ENCODE measurements at places on chromosomes 6 and 20.
A peak's percentile ranks its signal among the peaks of the same experiment; 100 is the strongest.

DNA sequence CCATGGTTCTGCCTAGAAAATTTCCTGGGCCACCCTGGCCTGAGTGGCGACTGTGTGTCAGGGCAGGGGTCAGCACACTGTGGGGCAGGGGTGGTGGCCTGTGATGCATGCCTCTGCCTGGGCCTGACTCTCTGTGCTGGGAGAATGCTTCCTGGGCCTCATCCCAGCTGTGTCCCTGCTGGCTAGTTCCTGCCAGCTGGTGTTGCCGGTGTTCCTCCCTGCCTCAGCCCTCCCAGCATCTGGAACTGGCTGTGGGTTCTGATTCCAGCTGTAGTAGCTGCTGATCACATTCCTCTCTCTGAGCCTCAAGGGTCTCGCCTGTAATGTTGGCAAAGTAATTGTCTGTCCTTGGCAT lies 101.5 kb downstream of the SYCP2 start:
- no peak for DNase-seq

GRCh38 chr6:169977434-169978265 lies 226.2 kb downstream of the ERMARD start:
- no peak for DNase-seq

DNA sequence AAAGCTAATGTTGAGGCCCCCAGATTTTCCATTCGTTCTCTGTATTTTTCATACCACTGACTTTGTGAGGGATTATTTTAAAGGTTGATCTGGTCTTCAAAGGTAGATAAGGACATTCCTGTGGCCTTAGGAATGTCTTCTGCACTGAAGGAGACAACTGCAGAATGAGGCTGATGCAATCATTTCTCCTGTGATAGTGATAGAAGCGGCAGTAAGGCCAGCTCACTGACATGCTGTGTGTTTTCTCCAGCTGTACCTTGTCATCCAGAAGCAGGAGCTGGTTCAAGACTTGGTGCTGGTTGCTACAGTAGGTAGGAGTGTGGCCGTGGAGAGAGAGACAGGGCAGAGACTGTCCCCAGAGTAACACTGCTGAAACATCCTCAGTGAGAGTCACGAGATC lies 53.8 kb downstream of the DCBLD1 start:
- no peak for DNase-seq

DNA sequence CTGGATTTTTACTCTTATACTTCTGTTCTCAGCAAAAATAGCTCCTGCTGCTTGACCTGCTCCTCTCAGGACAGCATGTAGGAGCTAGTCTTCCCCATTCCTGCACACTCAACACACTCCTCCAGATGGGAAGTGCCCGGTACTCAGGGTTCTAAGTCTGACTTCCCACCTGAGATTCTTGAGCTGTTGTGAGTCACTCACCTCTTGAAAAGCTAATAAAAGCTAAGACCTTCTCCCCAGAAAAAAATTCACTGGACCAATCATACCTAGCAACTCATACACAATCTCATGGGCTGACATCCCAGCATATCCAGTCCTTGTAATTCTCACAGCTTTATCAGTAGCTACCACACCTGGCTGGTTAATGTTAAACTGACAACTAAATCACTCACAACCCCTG lies 53.5 kb downstream of the TRPC4AP start:
- no peak for DNase-seq

DNA sequence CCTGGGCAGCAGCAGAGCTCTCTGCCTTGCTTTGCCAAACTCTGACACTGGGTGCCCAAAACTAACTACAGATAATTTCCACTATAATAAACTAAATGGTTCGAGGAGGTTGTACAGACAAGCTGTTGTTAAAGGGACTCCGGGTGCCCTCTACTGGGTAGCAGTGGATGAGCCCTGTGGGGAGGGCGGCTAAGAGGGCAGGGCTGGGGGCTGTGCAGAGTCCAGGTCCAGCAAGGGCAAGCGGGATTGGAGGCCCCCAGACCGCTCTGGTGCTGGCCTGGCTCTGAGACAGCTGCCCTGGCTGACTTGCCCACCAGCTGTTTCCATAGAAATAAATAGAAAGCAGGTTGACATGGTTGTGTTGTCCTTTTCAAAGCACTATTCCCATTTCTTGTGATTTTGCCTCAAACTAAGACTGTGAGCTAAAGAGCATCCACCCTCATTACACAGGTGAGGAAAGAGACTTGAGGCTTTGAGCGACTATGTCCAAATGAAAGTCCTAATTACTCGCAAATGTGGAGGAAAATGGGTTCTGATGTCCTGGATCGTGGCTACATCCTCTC lies 167.6 kb upstream of the CST7 start:
- no peak for DNase-seq

GRCh38 chr6:17905611-17906592 lies 81.5 kb downstream of the KIF13A start:
- no peak for DNase-seq

DNA sequence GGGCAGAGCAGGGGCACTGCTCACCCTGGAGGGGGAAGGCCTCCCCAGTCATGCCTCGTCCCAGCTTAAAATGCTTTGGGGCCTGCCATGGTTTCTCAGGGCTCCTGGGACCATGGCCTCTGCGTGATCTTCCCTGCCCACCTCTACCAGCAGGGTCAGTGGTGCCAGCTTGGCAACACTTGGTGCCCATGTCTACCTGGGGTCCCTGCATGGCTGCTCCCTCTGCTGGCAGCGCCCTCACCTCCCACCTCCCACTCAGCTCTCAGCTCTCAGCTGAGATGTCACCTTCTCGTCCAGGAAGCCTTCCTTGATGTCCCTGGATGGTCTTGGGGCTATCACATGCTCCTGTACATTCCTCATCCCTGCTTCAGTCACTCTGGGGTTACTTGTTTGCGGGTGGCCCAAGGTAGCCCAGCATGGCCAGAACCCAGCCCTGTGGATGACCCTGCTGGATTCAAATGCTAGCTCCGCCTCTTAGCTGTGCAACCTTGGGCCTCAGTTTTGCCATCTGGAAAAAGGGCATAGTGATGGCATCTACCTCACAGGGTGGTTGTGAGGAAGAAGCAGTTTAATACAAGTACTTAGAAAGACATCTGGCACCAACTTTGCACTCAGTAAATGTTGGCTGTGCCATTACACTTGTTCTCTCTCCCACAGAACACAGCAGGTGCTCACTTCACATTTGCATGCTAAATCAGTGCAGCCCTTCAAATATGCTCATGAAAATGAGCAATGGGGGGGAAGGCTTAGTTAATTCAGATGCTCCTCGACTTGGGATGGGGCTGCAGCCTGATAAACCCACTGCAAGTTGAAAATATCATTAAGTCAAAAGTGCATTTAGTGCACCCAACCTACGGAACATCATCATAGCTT lies 53.5 kb upstream of the PTPN1 start:
- DNase-seq, result no peak

DNA sequence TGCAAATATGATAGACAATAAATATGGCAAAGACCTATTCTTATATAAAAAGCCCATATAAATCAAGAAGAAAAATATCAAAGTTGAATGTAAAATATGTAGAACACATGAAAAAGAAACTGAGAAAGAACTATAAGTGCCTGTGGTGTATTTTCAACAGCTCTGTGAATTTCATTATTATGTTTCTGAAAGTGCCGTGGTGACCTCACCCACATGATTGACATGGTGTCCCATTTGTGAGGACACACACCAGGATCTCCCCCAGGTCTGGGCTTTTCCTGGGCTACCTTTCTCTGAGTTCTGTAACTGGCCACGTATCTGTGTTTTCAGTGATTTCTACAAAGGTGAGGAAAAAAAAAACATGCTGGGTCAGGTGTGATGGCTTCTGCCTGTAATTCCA lies 86.7 kb downstream of the BMP6 start:
- DNase-seq, result no peak

GRCh38 chr6:38604700-38605099 lies 35.0 kb downstream of the BTBD9 start:
- no peak for DNase-seq

- DNase-seq, result no peak
These were observed 4.2 kb downstream of the CDYL start for GRCh38 chr6:4780360-4780812.

GRCh38 chr6:37324131-37325033 lies 29.4 kb upstream of the RNF8 start:
- DNase-seq, result no peak

DNA sequence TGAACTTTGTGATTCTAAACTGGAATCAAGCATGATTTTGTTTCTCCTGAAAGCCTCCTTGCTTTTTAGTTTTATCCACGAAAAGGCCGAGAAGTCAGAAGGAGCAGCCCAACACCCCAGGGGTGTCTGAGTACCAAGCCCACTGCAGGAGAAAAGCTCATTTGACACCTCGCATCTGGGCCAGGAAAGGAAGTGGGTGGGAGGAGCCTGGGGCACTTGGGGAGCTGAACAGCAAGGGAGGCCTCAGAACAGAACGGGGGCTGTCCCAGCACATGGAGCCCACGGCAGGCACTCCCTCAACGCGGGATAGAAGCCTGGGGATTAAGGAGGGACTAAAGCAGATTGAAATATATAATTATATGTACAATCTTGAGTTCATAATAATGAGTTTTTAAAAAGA lies 6.6 kb downstream of the KIF25 start:
- no peak for DNase-seq

- no peak for DNase-seq
These were observed 96.2 kb upstream of the VGLL2 start for GRCh38 chr6:117169064-117169665.

DNA sequence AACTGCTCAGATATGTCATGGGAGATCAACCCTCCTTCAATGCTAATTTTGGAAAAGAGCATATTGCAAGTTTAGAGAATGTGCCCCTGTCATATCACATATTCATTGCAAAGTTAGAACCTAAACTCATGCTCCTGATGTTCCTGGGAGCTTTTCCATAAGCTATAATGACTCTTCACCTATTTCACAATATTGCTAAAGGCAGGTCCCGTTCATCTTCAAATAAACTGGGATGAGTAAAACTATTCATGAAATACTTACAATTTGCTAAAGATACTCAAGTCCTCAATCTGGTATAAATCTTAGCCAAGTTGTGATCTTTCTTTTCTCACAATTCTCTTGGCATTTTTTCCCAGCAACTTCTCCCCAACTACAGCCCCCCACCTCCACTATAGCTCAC lies 121.7 kb upstream of the TNFAIP3 start:
- DNase-seq, result no peak

DNA sequence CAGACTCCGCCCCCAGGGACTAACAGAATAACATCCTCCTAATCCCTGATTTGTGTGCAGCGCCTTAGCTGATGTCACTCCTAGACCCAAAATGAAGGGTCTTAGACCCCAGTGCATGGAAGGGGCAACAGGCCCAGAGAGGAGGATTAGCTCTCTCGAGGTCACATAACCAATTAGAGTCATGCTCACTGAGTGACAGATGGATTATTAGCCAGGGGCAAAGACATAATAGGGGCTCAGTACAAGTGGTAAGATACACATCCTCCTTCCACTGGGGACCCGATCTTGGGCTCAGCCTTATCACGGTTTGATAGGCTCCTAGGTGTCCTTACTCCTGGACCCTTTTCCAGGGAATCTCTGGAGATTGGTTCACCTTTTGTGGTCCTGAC lies 858 bp downstream of the TP53INP2 start:
- no peak for DNase-seq

DNA sequence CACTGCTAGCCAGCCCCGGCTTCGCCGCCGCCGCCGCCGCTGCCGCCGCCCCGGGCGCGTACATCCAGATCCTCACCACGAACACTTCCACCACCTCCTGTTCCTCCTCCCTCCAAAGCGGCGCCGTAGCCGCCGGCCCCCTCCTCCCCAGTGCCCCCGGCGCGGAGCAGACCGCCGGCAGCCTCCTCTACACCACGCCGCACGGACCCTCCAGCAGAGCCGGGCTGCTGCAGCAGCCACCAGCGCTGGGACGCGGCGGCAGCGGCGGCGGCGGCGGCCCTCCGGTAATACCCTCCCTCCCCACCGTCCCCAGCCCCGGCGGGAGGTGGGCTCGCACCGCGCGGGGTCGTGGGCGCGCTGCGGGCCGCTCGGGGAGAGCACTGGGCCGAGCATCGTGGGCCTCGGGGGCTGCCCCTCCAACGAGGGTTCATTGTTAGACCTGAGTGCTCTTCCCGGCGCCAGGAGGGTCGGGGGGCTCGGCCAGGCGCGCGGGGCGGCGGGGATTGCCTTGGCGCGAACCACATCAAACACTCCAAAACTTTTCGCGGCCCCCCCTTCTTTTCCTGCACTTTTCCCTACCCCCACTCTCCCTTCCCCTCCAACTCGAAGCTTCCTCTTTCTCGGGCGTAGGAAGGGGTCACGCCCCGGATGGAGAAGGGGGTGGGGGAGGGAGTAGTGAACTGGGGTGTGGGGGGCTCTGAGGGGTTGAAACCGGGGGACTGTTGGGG lies 827 bp downstream of the E2F3 start:
- DNase-seq, result peak; percentile 7

- DNase-seq, result no peak
These were observed 42.9 kb downstream of the PHACTR3 start for GRCh38 chr20:59647271-59647670.

DNA sequence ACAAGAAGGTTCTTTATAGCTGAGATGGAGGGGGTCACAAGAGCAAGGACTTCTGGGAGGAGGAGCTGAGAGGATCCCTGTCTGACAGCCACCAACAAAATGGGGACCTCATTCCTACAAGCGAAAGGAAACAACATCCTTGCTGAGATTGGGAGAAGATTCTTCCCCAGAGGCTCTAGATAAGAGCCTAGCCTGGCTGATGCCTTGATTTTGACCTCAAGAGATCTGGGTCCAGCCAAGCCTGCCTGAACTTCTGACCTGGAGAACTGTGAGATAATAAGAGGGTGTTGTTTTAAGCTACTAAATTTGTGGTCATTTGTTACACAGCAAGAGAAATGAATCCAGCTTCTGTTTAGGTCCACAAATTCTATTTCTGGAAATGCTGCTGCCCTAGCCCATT lies 75.4 kb upstream of the SLC4A11 start:
- no peak for DNase-seq

DNA sequence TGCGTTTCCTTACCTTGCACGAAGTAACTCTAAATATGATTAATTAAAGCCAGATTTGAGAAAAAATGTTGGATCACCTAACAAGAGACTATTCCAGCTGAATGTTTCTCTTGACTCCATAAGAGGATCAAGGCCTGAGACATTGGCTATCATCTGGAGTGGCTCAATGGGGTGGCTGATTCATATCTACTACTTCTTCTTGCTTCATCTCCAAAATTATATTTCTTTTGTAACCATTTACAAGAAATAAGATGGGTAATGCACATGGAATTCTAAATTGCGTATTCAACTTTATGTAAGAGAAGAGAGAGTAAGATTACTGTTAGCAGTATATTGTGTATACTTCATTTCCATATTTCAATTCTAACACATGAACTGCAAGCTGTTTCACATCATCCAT lies 819.0 kb upstream of the EYS start:
- no peak for DNase-seq

- no peak for DNase-seq
These were observed 80.4 kb downstream of the ARID1B start for GRCh38 chr6:156857573-156857972.

DNA sequence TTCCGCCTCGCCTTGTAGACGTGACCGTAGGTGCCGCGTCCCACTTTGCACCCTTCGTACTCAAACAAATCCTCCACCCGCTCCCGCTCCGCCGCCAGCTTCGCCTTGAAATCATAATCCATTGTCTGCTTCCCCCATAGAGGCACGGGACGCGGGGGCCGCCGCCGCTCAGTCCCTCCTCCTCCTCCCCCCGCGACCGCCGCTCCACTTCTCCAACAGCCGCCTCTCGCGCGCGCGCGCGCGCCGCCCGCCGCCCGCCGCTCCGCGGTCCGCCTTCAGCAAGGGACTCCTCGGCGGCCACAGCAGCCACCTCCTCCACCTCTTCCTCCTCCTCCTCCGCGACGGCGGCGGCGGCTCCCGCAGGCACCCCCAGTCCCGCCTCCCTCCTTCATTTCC lies 256 bp downstream of the CDK19 start:
- DNase-seq, result no peak
